ENCODE measurements at places on chromosomes 2 and 18.

DNA sequence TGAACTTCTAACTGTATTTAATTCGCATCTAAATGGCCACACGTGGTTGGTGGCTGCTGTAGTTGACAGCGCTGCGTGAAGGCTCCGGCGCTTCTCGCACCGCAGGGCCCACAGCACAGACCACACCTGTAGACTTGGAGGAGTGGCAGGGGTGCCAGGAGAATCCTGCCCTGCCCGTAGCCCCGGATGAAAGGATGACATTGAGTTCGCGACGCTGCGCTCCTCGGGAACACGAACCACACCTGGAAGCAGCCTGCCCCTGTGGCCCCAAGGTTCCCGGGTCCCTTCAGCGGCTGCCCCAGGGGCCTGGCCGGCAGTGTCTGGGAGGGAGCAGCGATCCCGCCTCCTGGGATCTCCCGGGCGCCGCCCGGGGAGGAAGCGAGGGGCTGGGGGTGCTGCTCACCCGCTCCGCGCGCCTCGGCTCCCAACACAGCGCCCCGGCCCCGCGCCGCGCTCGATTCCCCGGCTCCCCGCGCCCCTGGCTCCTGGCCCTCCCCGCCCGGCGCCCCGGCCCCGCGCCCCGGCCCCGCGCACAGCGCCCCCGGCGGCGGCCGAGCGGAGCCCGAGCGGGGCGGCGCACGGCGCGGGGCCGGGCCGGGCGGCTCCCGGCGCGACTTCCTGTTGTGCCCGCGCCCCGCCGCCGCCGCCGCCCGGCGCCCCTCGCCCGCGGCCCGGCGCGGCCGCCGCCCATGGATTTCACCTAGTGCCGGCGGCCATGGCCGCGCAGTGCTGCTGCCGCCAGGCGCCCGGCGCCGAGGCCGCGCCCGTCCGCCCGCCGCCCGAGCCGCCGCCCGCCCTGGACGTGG lies at the start of gene RNPEPL1:
RNPEPL1 (plus strand) TSS at position 613 of the 806 bp plus-strand sequence; CDS start at position 716, 103 bp downstream.
- peak; percentile 43 for DNase-seq

- DNase-seq: no peak
These were observed 252.5 kb downstream of the XIRP2 start for GRCh38 chr2:167140767-167141166.

DNA sequence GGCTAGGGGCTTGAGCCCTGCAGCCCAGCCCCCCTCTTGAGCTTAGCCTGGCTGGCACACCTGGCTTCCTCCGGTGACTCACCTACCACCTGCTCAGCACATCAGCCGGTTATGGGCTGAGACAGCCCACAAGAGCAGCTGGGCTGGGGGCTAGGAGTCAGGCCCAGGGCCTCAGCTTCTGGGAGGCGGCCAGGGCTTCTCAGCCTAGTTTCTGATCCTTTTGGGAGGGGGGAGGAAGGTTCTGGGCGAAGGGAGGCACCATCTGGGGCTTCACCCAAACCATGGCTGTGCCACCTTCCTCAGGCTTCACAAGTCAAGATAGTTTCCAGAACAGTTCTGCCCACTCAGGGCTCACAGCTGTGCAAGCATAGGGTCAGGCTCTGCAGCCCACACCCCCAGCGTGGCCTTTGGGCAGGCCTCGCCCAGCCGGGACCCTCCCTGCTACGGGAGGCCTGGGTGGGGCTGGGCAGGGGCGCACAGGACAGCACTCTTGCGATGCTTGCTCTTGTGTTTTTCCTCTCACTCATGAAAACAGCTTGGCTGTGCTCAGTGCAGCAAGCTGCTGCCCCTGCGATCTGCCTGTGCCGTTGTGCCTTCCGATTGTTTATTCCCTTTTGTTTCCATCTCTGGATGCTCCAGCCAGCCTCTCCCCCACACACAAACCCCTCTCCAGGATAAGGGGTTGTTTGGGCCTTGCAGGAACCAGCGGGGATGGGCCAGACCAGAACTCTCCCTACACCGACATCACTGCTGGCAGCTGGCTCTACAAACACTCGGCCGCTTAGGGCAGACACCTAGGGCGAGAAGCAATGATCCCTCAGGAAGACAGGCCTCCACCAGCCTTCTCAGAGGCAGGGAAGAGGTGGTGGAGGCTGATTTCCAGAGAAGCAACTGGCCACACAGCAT lies 26.1 kb upstream of the SEMA4C start:
- no peak for DNase-seq

DNA sequence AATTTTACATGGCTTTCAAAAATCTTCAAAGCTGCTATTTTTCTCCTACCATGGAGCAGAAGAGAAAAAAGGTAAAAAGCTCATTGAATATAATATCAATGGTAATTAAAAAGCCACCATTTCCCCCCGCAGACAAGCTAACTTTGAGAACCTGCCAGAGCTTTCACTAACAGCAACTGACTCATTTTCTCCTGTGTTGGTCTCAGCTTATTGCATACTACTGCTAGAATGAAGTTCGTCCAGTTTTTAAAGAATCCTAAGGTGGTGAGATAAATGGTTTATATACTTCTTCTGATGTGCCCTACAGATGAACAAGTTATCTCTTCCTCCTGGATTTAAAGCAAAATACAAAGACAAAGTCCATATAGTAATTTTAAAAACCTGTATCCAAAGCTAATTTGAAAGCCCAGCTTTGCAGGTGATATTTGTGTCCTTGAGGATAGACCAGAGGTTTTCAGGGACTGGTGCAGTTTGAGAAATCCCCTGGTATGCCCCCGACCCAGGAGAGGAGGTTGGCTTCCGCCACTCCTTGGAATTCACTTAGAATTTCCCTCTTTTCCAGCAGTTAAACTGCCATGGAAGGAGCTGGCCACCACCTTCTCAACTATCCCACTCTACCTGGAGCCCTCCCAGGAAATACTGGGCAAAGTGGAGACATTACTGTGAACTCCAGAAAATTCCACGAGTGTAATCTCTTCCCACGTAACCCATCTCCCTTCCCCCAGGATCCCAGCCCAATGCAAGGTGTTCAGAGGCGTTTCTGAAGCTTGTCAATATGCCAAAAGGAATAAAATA lies 17.5 kb downstream of the YPEL5 start:
- DNase-seq: no peak

- DNase-seq: no peak
These were observed 70.4 kb downstream of the RHBDD1 start for GRCh38 chr2:226906163-226906693.

- DNase-seq: no peak
These were observed 167.2 kb upstream of the REV1 start for GRCh38 chr2:99656994-99657393.

DNA sequence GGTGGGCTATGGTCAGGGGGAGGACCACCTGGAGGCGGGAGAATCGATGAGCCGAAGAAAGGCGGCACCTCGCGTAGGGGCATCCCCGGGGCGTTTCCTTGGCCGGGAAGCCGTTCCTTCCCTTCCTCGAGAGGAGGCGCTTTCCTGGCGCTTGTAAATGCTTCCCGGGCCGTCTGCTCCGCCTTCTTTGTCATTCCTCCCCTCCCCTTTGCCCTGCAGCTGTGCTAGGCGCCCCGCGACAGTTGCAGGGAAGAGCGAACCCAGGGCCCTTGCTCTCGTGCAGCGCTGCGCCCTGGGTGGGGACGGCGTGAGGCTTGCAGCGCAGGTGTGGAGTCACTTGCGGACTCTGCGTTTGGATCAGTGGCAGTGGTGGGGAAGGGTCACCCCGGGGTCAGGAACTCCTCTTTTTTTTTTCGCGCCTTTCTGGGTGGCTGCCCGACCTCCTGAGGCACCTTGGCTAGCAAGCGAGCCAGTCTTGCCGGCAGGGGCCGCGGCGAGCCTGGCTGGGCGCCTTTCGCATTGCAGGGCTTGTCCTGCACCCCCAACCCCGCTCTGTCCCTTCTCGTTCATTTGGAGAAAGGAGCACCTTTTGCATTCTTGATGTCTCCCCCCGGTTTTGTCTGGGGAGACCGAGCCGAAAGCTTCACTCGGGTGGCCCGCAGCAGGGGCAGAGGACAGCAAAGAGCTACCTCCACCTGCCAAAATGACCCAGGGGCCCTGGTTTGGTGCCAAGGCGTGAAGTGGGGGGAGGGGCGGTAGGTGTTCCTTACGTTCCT lies 858 bp downstream of the KCNS3 start:
- no peak for DNase-seq

DNA sequence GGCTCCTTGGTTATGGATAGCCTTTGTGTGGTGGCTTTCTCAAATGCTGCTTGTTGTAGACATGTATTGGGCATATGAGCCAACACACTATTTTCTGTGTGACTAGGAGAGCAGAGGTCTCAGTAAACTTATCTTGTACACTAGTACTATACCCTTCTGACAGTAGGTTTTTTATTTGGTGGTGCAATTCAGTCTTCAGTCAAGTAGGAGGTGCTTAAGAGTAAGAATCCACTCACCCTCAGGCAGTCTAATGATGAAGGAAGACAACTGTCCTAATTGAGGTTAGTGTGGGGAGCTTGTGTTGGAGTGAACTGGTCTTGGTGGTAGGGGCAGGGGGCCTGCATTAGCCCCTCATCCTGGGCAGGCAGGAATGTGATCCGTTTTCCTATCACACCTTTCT lies 164.0 kb downstream of the SLC4A10 start:
- DNase-seq: no peak

DNA sequence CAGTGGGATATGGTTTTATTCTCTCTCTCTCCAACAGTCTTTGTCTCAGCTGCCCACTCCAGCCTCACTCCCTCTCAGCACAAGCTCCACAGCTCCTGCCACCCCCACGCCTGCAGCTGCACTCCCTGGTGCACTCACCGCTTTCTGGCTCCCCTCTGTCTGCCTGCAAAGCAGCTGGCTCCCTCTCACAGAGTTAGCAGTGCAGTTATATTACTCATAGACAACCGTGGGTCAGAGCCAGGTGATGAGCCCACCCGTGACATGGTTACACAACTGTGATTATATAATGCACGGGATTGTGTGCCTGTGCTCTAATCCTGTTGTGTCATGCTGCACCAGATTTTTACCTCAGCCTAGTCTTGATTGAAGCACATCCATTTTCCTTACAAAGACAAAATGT lies 276.9 kb upstream of the CHAC2 start:
- DNase-seq: no peak

DNA sequence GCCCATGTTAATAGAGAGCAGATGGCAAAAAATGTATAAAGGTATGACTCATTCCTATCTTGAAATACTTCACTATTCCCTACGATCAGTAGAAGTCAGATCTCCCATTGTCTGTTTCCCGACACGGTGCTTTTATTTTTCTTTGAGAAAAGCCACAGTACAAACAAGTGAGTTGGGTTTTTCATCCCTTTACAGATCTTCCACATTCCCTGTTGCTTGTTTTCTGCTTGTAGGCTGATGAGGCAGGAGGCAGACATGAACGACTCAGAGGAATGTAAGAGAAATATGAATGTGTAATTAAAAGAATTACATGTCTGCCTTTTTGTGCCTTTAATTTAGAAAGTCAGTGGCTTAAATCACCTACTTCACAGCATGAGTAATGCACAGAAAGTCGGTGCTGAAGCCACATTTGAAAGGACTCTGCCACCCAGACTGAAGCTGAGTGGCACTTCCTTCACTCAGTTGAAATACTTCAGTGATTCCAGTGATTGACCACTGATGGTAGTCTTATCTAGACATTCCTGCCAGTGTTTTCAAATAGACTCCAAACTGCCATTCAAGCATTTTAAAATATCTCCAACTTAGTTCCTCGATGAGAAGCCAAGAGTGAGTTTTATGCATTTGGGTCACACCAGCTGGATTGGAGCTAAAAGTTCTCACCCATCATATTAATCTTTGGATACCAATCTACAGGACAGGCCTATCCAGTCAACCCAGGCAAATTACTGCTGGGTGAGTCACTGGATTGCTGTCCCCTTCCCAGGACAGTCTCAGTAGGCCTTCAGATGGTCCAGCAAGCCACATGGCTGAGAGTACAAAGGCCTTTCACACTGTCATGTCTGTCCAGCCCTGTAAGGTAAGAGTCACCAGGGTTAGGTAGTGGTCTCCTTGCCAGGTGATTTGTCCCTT lies 79.0 kb downstream of the COLEC12 start:
- no peak for DNase-seq

GRCh38 chr18:50934545-50935211 lies 33.2 kb upstream of the ELAC1 start:
- no peak for DNase-seq

GRCh38 chr2:200310545-200310971 lies 4.1 kb downstream of the SPATS2L start:
- no peak for DNase-seq

DNA sequence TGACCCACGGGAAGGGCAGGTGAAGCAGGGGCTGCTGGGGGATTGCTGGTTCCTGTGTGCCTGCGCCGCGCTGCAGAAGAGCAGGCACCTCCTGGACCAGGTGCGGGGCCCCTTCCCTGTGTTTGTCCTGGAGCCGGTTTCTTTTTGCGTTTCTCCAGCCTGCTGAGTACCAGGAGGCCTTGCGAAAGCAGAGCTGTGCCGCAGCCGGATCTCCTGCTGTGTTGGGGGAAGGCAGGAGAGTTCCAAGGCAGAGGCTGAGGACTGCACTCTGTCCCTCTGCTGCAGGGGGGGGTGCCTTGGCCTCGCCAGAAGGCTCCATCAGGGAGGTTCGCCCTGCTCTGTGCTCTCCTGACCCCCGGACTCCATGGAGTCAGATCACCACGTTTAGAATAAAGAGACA lies 2.8 kb downstream of the CAPN10 start:
- no peak for DNase-seq

GRCh38 chr2:166944909-166945308 lies 56.6 kb downstream of the XIRP2 start:
- no peak for DNase-seq

- DNase-seq: no peak
These were observed 70.4 kb upstream of the ST3GAL5 start for GRCh38 chr2:85959185-85959584.

GRCh38 chr2:240247241-240247867 lies 106.9 kb upstream of the OTOS start:
- DNase-seq: no peak

GRCh38 chr2:120955427-120955826 lies 219.8 kb downstream of the GLI2 start:
- no peak for DNase-seq

DNA sequence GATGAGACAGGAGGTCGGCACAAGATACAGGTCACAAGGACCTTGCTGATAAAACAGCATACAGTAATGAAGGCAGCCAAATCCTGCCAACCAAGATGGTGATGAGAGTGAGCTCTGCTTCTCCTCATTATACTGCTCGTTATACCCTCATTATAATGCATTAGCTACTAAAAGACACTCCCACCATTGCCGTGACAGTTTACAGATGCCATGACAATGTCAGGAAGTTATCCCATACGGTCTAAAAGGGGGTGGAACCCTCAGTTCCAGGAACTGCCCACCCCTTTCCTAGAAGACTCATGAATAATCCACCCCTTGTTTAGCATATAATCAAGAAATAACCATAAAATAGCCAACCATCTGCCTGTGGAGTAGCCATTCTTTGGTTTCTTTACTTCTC lies 224.2 kb downstream of the RBM43 start:
- DNase-seq: no peak

GRCh38 chr2:26136451-26136850 lies 36.4 kb upstream of the GAREM2 start:
- DNase-seq: no peak

- no peak for DNase-seq
These were observed 160.7 kb downstream of the IKZF2 start for GRCh38 chr2:212990697-212991096.

- peak; percentile 39 for DNase-seq
These were observed 24.5 kb upstream of the PEX13 start for GRCh38 chr2:60992985-60993392.
